Lower leg skin (tissue), 4 donors: ENCODE measurements at places on chromosomes 7 and 10.

- DNase-seq, result peak; percentile 91
Measured at GRCh38 chr10:28393956-28394568, 91.2 kb upstream of the MPP7 start.

- DNase-seq, result no peak
Measured at GRCh38 chr10:1402016-1402770, 335.1 kb downstream of the ADARB2 start.

GRCh38 chr10:79562135-79562756 is 2.0 kb upstream of the SFTPA2 start:
- DNase-seq, result no peak

GRCh38 chr7:131649003-131649541 is 92.6 kb upstream of the PODXL start:
- DNase-seq, result no peak

DNA sequence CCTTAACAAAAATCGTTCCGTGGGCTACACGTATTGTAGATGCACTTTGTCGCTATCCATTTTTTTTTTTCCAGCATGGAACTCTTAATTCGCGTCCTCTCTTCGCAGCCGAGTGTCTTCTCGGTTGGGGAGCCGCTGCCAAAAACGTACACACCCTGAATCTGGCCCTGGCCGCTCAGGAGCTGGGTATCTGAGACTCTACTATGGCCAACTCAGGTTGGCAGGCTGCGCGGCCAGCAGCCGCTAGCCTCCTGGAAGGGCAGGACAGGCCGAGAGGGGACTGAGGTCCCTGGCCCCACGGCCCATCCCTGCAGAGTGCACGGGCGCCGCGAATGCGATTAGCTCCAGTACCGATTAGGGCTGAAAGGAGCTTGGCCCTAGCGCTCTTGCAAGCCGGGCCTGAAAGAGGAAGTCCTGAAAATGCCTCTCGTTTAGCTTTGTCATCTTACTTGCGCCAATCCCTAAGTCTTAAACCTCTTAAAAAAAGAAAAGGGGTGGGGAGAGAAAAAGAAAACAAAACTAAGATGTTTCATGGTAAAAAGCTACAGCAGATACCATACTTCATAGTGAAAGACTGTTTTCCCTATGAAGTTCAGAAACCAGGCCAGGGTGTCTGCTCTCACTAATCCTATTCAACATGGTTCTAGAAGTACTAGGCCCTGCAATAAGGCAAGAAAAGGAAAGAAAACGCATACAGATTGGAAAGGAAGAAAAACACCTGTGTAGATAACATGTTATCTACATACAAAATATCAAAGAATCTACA is 113.2 kb upstream of the RHEB start:
- DNase-seq, result peak; percentile 88

DNA sequence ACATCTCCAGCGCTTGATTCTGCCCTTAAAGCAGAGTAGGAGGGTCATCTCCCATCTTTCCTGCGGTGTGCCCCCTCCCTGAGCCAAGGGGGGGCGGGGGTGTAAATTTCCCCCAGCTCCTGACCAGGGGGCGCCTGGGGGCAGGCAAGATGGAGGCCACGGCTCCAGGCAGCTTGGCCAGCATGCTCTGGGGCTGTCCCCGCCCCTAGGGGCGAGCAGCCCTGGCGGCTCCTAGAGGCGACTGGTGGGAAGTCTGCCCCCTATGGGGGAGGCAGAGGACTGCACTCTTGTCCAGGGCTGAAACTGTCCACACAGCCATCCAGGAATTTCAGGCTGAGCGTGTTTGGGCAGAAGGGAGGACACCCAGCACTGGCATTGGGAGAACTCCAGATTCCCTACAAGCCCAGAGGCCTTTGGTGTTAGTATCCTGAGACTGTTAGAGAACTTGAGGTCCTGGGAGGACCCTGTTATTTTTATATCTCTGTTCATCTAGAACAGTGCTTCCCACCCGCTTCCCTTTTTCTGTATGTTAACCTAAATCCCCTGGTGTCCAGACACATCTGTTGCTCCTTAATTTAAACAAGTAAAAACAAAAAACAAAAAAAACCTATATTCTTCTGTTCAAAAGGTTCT is 4.6 kb downstream of the STRA8 start:
- peak; percentile 54 for DNase-seq

DNA sequence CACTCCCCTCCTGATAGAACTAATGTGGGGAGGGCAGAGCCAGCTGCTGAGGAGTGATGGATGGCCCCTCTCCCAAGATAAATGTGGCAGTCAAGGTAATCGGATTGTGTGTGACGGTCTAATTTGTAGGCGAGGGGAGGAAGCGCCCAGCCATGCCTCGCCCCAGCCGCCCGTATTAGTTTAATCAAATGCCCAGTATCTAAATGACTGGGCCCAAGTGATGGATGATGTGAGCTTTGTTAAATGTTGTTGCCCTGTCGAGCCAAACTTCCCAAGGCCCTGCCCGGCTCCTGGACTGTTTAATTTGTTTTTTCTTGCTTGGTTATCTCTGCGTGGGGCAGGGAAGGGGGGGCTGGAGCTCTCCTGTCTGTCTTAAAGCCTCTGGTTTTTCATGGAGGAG is 88.4 kb upstream of the PPIF start:
- no peak for DNase-seq

GRCh38 chr7:27235387-27236311 is 7.0 kb upstream of the EVX1 start:
- DNase-seq, result no peak

GRCh38 chr10:107631876-107632275 is 467.4 kb upstream of the SORCS1 start:
- no peak for DNase-seq

DNA sequence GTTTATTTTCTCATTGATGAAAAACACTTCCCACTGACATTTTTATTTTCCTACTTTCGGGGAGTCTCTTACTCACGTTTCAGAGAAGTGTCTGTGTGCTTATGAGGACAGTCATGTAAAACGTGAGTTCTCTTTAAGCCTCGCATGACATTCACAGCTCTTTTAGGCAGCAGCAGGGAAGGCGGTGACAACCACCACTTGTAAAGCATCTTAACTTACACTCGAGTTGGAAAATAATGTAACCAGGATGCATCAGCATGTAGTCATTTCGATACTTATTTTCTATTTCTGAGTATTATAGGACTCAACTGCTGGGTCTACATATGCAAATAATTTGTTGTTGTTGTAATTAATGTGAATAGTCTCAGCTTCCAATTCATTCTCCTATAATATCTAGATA is 153.6 kb downstream of the SEMA3D start:
- no peak for DNase-seq

- no peak for DNase-seq
Measured at GRCh38 chr7:37915438-37915837, 1.2 kb downstream of the SFRP4 start.

GRCh38 chr7:101590663-101591435 is 38.2 kb downstream of the MYL10 start:
- peak; percentile 67 for DNase-seq

GRCh38 chr10:125692601-125693523 is 9.9 kb upstream of the TEX36 start:
- no peak for DNase-seq

GRCh38 chr7:21352540-21353387 is 75.1 kb upstream of the SP4 start:
- no peak for DNase-seq

GRCh38 chr7:151590071-151590849 is 70.6 kb upstream of the RHEB start:
- no peak for DNase-seq

DNA sequence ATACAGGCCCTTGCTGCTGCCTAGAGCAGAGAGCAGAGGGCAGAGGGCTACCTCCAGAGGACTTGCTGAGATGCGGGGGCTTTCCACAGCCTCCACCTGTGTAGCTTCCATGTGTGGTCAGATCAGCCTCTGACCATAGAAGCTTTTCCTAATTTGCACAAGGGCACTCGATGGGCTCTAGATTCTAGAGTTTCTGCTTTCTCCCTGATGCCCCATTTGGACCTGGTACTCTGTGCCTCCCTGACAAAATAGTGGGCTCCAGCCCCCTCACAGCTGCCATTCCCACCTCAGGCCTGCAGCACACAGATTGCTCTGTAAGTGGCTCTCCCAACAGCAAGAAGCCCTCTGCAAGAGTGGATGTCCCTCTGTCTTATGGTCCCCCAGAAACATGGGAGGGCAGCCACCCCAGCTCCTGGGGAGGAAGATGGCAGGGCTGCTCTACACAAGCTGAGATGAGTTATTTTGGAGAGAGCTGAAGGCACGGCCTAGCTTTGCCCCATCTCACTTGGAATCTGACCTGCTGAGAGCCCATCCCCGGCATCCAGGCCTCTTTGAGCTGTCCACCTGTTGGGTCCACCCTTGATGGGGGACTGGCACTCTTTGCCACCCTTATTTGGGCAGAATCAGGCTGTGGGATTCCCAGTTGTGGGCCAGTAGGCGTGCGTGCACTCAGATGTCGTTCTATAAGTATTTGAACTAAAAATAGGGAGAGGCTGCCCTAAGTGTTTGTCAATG is 16.7 kb downstream of the TMEM273 start:
- no peak for DNase-seq

GRCh38 chr7:108132551-108133265 is 2.5 kb upstream of the LAMB4 start:
- no peak for DNase-seq

- no peak for DNase-seq
Measured at GRCh38 chr10:59587083-59587755, 122.4 kb downstream of the SLC16A9 start.

- no peak for DNase-seq
Measured at GRCh38 chr7:4216016-4216415, 466.1 kb upstream of the FOXK1 start.

GRCh38 chr7:155536451-155536850 is 9.9 kb downstream of the CNPY1 start:
- no peak for DNase-seq

DNA sequence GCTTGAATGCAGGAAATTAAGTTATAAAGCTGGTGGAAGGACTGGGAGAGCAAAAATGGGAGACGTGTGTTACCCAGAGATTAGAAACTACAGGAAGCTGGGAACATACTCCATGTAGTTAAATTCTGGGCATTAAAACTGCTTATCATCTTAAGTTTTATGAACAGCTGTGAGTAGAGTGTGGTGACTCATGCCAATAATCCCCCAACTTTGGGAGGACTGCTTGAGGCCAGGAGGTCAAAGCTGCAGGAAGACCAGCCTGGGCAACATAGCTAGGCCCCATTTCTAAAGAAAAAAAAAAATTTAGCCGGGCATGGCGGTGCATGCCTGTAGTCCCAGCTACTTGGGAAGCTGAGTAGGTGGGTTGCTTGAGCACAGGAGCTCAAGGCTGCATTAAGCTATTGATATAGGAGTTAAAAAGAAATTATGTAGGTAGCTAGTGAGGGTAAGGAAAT is 56.2 kb upstream of the SEPHS1 start:
- DNase-seq, result no peak

DNA sequence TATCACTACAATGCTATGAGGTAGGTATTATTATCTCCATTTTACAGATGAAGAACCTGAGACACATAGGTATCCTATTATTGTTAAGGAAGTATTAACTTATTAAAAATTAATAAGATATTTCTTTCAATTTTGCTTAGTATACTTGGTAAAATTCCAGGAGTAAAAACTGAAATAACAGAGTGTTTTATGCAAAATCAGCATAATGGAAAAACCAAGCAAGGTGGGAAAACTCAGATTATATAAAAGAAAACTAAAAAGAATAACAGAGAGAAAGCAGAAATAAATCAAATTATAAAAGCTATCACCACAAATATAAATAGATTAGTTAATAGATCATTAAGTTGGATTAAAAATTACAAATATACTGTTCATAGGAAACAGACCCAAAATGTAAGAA is 82.0 kb downstream of the CPXM2 start:
- DNase-seq, result no peak

DNA sequence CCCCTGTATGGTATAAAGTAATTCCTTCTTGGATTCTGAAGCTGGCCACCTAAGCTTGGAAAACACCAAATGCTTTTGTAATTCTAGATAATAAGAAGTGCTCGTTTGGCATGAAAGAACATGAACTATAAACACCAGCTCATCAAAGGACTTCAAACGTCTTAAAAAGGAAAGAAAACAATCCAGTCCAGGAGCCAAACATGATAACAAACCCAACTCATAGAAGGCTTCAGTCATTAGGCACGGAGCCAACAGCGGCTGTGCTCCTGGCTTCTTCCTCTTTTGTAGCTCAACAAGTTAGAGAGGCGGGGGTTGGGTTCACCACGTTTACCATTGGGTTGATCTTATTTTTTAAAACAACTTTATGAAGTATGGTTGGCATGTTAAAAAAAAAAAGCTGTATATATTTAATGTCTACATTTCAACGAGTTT is 56.4 kb upstream of the ECHDC3 start:
- DNase-seq, result peak; percentile 74

- DNase-seq, result no peak
Measured at GRCh38 chr7:105819559-105819958, 56.8 kb downstream of the ATXN7L1 start.

GRCh38 chr7:34277016-34277802 is 371.9 kb downstream of the BMPER start:
- no peak for DNase-seq

- no peak for DNase-seq
Measured at GRCh38 chr7:84137812-84138211, 56.8 kb downstream of the SEMA3A start.

- DNase-seq, result no peak
Measured at GRCh38 chr10:13815756-13816155, 229.0 kb downstream of the PRPF18 start.

- DNase-seq, result no peak
Measured at GRCh38 chr10:110525349-110526260, 27.9 kb downstream of the DUSP5 start.

DNA sequence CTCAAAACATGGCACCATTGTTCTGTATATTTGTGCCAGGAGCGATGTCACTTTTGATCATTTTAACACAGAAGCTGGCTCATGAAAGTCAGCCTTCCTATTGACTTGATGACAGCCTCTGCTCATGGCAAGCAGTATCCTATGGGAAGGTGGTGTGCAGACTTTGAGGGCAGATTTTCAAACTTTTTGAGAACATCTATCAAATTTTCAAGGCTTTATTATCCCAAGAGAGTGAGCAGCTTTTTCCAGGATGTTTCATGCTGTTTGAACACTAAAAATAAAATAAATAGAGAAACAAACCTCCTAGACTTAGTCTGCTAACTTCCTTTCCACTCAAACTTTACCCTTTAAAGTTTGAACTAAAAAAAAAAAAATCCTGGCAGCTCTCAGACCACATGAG is 20.3 kb downstream of the FAM13C start:
- DNase-seq, result no peak

- no peak for DNase-seq
Measured at GRCh38 chr10:24207341-24207740, 1.6 kb upstream of the KIAA1217 start.

DNA sequence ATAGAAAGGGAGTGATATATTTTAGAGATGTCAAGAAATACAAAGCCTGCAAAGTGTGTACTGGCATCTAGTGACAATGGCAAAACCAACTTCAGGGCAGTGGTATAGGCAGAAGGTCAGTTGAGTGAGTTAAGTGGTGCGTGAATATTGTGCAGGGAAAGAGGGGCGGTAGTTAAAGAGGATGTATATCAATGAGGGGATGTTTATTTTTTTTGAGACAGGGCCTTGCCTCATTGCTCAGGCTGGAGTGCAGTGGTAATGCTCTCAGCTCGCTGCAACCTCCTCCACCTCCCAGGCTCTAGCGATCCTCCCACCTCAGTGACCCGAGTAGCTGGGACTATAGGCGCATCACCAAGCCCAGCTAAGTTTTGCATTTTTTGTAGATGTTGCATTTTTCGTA is 13.8 kb downstream of the ANLN start:
- DNase-seq, result no peak
